ENCODE measurements at places on chromosomes 2 and 18. TPM values are rescaled to one million over a fixed set of nuclear protein-coding genes. Genes with fewer than 3 reads are reported as not detected.

Gene GDF7
- total RNA-seq, result 0.08 TPM

Gene IL1R2
- total RNA-seq, result 0.97 TPM

Gene LAMA1
- total RNA-seq, result 0.07 TPM

Gene GALR1
- total RNA-seq, result not detected

Gene GBX2
- total RNA-seq, result 3.1 TPM

Gene CHRND
- total RNA-seq, result not detected

Gene PFN4
- total RNA-seq, result 1.9 TPM

Gene CD226
- 0.07 TPM for total RNA-seq

Gene CLEC4F
- total RNA-seq, result not detected

Gene ACTG2
- total RNA-seq, result not detected

Gene CDH19
- total RNA-seq, result 1.1 TPM

Gene MAL
- not detected for total RNA-seq

Gene LRP2
- total RNA-seq, result 0.01 TPM

Gene SLC9A4
- total RNA-seq, result not detected

Gene COL6A3
- 0.07 TPM for total RNA-seq

Gene TLX2
- 0.44 TPM for total RNA-seq

Gene UGT1A10
- not detected for total RNA-seq

Gene TMEM247
- total RNA-seq, result not detected

Gene SIX2
- 0.10 TPM for total RNA-seq

Gene FOXI3
- not detected for total RNA-seq

Gene C1QL2
- 0.06 TPM for total RNA-seq

Gene IL1RL1
- 0.67 TPM for total RNA-seq

Gene LIPG
- total RNA-seq, result 0.19 TPM

Gene UGT1A5
- total RNA-seq, result not detected

Gene LRRC30
- not detected for total RNA-seq

Gene SLC30A3
- total RNA-seq, result 3.8 TPM

Gene C2orf78
- not detected for total RNA-seq

Gene GPR148
- not detected for total RNA-seq

Gene NAGK
- total RNA-seq, result 60.4 TPM

Gene FAP
- total RNA-seq, result 0.16 TPM

Gene OBSL1
- total RNA-seq, result 20.4 TPM

Gene SMYD1
- not detected for total RNA-seq

Gene IL1RN
- total RNA-seq, result 0.46 TPM

Gene SCYGR1
- total RNA-seq, result not detected

Gene RIF1
- total RNA-seq, result 20.7 TPM

Gene PMAIP1
- 15.0 TPM for total RNA-seq

Data from A549 treated with CORT108297 at 1 μM for 4 hours (cell line).